ENCODE measurements at places on chromosomes 11 and 22.

DNA sequence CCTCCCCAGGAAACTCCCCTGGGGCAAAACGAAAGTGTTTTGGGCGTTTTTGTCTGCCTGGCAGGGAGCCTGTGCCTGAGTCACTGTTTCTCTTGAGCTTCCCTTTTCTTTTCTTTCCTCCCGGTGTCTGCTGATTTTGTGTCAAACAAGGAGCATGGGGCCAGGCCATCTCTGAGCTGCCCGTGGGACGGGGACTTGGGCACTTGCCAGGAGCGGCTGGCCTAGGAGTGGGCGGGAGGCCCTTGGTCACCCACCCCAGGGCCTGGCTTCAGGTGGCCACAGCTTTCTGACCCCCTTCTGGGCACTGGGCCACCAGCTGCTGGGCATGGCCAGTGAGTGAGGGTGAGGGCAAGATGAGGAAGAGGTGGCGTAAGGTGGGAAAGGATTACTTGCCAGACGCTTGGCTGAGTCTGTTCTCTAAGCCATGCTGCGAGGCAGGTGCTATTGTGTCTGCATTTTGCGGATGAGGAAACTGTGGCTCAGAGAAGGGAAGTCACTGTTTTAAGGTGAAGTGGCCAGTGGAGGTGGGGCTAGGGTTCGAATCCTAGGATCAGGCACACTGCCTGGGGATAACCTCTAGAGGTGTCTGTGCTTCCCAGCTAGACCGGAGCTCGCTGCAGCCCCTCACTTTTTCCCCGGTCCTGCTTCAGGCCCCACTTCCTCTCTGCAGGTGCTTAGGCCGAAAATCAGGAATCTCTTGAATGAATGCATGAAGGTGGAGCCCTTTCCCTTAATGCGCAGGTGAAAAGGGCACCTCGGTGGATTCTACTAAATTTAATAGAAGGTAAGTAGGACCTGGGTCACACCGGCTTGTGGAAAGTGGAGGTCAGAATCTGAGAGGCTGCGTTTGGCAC lies 7.8 kb upstream of the NFAM1 start:
- peak; percentile 90 for DNase-seq

DNA sequence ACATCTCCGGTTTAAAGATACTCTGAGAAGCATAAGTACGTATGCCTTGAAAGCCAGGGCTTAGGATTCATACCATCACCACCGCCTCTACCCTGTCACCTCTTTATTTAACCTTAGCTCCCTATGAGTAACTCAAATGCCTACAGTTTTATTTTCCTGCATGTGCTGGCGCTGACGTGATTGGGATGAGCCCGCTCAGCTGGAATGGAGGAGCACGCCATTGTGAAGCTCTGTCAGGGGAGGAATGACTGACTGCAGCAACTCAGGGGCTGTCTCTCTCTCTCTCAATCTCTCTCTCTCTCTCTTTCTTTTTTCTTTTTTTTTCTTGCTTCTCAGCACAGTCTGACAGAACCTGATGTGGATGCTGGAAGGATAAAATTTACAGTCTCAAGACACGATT lies 12.4 kb downstream of the CAVIN3 start:
- no peak for DNase-seq

DNA sequence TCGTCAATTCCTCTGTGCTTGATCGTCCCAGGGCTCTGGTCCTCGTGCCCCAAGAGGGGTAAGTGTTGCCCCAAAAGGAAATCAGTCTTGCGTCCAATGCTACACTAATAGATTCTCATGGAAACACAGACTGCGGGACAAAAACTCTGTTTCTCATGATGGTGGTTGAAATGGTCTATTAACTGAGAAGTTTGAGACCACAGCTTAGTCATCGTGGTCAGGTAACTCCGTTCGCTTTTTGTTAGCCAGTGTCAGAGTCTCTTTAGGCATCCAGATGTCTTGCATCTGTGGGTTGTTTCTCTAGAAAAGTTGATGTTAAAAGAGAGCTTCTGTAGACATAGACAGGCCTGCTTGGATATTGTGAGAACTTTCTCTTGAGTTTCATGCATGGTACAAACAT lies 104.6 kb upstream of the SORL1-AS1 start:
- DNase-seq, result no peak

GRCh38 chr11:46380340-46381047 lies 975 bp upstream of the MDK start:
- peak; percentile 89 for DNase-seq

DNA sequence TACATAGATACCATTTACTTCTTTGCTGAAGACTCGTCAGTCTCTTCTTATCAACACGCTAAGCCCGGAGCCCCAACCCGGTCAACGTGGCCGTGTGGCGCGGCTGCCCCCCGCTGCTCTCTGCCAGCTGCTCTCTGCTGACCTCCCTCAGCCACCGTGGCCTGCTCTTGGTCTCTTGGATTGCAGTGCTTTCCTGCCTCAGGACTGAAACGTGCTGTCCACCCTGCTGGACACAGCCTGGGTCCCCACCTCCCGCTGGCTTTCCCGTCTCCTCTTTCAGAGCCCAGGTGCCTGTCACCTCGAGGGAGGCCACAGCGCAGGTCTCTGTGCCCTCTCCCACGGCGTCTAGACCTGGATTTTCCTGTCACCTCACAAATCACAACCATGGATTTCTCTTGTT lies 388.1 kb upstream of the B3GAT1 start:
- no peak for DNase-seq

GRCh38 chr22:30705710-30706651 lies 11.3 kb downstream of the OSBP2 start:
- DNase-seq, result no peak

DNA sequence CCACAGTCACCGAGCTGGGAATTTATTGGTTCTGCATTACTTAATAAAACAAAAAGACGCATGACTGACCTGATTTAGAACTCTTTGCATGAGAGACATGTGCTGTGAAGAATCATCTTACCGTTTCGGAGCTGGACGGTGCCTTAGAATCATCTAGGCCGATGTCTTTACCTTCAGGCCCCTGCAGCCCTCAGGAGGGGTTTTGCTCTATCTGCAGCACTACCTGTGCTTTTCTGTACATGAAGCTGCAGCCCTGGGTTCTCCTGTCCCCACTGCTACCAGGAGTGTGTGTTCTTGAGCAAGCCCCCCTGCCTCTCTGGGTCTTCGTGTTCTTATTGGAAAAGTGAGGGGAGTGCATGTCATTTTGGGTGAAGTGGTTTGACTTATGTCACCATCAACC lies 94.0 kb upstream of the OR4B1 start:
- DNase-seq, result no peak

DNA sequence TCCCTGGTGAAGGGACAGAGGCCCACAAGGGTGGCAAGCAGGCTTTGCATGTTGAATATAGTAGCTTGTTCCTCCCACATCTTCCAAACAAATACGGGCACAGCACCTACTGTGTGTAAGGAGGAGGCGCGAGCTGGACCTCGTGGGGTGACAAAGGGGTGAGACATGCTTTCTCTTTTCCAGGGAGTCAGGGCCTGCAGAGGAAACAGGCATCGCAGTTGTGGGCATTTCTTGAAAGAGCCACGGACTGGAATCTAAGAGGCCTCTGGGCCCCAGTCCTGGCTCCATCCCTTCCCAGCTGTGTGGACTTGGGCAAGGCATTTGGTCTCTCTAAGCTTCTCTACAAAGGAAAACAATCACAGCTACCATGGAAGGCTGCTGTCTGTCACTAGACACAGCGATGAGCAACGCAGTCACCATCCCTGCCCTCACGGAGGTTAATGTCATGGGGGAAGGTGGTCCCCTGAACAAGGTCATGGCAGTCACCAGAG lies 13.0 kb upstream of the CDC42EP1 start:
- DNase-seq, result no peak

DNA sequence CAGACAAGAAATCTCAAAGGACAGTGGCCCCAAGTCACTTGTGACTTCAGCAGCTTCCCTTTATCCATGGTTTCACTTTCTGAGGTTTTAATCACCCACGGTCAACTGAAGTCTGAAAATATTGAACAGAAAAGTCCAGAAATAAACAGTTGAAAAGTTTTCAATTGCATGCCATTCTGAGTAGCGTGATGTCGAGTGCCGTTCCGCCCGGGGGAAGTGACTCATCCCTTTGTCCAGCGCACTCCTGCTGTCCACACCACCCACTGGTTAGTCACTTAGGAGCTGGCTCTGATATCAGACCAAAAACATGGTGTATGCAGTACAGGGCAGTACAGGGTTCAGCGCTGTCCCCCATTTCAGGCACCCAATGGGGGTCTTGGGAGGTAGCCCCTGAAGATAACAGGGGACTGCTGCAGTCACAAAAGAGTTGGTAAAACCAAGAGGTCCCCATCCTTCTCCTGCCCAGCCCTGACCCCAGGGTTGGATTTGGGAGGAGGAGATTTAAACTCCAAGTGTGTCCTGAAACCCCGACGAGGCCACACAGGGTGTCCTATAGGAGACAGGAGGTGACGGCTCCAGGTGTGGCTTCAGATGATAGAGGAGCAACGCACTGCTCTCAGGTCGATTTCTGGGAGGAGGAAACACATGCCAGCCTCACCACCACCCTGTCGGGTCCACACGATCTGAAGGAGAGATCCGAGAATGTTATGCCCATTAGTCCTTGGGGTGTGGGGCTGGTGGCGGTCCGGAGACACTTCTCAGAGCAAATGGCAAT lies 390.1 kb downstream of the CTTN start:
- no peak for DNase-seq

GRCh38 chr22:43417555-43417954 lies 5.7 kb downstream of the MPPED1 start:
- DNase-seq, result no peak

- DNase-seq, result peak; percentile 43
Observed at GRCh38 chr11:123454060-123454651, 24.1 kb downstream of the GRAMD1B start.

DNA sequence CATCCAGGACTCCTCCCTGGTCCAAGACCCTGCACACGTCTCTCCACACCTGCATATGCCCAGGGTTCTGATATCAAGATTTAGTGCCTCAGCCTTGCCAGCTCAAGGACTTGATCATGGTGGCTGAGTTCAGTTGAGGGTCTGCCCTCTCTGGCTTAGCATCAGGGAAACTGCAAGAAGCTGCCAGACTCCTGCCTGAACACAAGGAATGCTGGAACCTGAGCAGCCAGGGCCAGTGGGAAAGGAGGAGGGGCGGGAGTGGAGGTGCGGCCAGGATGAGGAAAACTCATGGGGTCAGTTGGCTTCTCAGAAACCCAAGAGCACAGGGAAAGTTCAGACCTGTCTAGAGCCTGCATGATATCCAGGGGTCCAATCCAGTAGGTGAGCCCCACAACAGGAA lies 546.1 kb downstream of the BUD13 start:
- no peak for DNase-seq

- DNase-seq, result no peak
Observed at GRCh38 chr11:64715110-64715509, 7.9 kb downstream of the NRXN2 start.

DNA sequence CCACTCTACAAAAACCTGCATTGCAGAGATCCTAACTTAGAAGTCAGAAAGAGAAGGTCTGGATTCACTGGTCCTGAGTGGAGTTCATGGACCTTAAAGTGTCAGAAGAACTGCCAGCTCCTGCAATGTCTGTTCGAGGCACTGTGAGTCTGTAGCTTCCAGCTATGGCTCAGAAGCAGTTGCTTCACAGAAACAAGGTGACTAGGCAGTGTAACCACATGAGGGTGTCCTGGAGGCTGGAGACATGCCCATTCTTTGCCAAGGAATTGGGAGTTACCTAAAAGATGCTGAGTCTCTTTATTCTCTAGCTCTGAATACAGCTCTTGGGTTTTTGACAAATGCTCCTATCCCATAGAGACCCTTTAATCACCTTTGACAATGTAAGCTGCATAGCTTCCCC lies 130.5 kb downstream of the SPON1 start:
- DNase-seq, result no peak

DNA sequence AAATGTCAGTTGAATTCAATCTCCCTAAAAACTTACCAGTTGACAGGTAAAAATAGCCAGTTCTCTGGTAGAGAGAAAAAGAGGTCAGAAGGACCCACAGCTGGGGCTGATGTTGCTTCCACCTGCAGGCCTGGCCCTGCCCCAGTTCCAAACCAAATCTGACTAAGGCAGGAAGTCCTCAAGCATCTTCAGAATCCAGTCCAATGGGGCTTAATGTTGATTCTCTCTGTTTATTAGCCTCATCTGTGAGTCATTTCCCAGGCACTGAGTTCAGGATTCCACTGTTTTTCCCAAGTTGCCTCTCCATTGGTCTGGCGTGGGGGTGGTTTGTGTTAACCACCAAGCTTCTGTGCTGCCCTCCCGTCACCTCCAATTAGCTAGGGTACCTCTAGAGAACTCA lies 601.8 kb downstream of the INSC start:
- DNase-seq, result no peak

- DNase-seq, result peak; percentile 80
Observed at GRCh38 chr11:9613830-9614762, 40.6 kb downstream of the WEE1 start.

DNA sequence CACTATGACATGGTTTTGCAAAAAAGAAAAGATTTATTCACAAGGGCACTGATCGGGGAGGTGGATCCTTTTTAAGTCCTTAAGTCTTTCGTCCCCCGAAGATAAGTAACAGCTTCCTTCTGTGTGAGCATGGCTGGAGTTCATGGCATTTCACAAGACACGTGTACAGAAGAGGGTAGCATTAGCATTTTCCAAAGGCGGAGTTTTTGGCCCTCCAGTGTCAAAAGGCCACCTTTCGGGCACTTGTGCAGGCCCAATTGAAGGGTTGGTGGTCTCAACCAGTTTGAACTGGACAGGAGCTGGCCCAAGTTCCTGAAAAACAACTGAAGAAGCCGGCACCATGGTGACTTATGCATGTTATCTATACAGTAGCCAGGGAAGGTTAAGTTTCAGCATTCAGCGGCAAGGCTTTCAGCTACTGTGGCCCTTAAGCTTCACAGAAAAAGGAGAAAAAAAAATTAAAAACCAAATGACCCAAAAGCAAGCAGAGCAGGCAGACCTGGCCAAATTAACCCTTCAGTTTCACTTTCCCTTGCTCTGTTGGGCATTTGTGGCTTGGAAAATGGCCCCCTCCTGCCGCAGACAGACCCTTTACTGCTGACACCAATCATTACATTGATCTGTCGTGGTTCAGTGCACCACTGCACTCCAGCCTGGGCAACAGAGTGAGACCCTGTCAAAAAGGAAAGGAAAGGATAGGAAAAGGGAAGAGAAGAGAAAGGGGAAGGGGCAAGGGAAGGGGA lies 18.7 kb downstream of the ZNF74 start:
- no peak for DNase-seq

GRCh38 chr11:5307256-5308019 lies 5.7 kb upstream of the OR51B4 start:
- no peak for DNase-seq

DNA sequence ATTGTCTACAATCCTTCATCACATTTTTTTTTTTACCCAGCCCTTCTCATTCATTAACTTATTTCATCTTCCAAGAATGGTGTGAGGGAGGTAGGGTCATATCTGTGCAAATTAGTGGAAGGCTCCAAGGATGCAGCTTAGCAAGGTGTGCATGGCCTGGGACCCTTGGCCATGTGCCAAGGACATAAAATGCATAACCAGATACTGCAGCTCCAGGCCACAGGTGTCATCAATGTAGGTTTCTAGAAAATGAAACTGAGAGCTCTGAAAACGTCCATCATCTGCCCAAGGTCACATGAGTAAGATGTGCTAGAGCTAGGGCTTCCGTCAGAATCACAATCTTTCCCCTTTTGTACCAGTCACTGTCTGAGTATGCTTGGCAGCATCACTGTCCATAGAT lies 29.8 kb downstream of the ANKK1 start:
- no peak for DNase-seq

Data from suppressor macrophage treated with lipopolysaccharide for 4 hours (primary cell).